ENCODE measurements at places on chromosomes 16 and 17.

DNA sequence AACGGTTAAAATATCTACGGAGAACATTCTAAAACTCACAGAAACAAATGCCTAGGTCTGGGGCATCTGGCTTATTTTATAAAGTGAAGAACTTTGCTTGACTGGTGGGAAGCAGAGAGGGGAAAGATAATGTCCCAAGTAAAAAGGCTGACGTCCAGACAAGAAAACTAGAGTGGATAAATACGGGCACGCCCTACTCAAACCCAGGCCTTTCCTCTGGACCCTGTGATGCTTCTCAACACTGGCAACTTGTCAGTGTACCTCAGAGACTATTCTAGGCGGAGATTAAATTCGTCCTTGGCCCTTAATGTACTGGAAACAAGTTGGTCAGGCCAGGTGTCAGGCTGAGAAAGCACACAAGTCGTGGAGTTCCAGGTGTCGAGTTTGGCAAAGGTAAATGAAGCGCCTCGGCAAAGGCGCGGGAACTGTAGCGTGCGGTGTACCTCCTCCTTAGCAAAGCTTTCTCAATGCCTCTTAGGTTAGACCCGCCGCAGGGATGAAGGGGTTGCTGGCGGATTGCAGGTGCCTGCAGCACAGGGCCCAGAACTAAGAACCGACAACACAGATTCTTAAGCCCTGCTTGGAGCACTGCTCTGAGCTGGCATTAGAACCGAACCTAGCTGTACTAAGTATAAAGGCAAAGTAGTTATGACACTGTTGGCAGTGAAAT, 668 bp upstream of the UNK start:
- DNase-seq: no peak

- no peak for DNase-seq
These were observed 287.1 kb upstream of the DYNLRB2 start for GRCh38 chr16:80253741-80254140.

DNA sequence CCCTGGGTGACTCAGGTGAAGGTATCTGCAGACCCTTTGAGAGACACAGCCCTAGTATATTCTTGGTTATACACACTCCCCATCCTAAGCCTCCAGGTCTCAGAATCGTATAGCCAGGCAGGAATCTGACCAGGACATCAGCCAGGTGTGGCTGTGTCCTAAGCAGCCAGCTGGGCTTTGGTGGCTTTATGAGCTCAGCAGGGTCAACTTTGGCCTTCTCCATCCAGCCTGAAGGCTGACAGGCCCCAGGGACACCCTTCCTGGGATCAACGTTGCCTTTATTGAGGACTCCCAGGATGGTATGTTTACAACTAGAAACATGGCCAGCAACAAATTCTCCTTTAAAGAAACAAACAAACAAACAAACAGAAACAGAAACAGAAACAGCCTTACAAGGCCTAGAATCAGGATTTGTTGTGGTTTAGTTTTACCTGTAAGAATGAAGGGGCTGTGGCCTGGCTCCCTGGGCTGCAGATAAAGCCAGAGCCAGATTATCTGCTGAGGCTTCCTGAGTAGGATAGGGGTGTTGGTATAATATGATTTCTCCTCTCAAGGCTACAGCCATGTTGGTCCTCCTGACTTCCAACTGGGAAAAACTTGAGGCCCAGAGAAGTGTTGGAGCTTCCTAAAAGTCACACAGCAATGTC, 8.5 kb downstream of the KIF19 start:
- no peak for DNase-seq

- DNase-seq: no peak
These were observed 510.6 kb downstream of the CDH13 start for GRCh38 chr16:83137326-83137781.

DNA sequence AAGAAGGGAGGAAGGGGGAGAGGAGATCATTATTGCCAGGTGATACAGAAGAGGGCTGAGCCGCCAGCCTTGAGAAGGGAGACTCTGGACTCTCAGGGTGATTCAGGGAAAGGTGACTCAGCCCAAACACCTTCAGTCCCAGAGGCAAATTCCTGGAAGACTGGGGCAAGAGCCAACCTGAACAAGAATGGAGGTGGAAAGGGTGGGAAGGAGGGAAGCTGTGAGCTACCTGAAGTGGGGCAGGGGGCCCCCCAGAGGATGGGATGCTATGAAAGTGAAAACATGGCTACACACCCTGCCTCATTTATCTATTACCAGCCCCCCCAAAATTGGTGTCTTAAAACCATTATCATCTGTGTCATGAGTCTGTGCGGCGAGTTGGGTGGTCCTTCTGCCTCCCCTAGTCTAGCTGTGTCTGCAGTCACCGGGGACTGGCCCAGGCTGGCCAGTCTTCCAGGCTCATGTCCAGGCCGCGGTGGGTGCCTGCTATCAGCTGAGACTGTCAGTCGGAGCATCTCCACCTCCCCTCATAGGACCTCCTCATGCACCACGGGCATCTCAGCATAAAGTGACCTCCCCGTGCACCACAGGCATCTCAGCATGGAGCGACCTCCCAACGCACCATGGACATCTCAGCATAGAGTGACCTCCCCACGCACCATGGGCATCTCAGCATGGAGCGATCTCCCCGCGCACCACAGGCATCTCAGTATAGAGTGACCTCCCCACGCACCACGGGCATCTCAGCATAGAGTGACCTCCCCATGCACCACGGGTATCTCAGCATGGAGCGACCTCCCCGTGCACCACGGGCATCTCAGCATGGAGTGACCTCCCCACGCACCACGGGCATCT, 3.2 kb upstream of the SLC47A2 start:
- no peak for DNase-seq

DNA sequence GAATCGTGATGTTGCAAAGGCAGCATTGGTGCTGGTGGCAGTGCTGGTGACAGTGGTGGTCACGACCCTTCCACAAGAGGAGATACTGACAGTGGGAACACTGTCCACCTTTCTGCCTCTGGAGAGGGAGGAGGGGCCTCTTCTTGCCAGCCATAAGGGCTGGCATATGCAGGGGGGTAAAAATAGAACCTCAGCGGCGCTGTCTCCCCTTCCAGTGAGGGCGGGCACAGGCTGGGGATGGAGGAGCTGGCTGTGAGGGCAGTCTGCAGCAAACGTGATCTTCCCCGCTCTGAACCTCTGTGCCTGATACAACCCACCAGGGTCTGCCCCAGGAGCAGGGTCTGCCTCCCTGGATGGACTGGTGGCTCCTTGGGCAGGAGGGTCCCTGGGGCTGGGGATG, 3.4 kb downstream of the RAP1GAP2 start:
- no peak for DNase-seq

GRCh38 chr17:18270046-18270931, 9.8 kb downstream of the MIEF2 start:
- no peak for DNase-seq

DNA sequence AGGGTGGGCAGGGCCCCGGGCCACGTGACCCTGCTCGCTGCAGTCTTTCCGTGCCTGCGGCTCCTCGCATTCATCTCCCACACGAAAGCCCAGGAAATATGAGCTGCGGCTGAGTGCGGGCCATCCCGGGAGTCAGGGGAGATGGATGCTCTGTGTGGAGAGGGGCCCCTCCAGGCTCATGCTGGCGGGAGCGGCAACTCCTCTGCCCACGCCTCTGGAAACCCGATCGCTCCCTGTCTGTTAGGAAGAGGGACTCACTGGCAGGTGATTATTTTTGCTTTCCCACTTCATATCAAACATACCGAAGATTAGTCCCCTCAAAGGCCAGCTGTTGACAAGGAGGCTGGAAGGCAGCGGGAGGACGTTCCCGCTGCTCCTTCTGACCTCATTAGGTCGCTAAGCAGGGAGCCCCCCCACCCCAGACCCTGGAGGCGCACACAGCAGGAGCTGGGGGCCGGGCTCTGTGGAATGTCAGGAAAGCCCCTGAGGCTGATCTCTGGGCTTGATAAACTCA, 228.5 kb downstream of the FOXL1 start:
- no peak for DNase-seq

DNA sequence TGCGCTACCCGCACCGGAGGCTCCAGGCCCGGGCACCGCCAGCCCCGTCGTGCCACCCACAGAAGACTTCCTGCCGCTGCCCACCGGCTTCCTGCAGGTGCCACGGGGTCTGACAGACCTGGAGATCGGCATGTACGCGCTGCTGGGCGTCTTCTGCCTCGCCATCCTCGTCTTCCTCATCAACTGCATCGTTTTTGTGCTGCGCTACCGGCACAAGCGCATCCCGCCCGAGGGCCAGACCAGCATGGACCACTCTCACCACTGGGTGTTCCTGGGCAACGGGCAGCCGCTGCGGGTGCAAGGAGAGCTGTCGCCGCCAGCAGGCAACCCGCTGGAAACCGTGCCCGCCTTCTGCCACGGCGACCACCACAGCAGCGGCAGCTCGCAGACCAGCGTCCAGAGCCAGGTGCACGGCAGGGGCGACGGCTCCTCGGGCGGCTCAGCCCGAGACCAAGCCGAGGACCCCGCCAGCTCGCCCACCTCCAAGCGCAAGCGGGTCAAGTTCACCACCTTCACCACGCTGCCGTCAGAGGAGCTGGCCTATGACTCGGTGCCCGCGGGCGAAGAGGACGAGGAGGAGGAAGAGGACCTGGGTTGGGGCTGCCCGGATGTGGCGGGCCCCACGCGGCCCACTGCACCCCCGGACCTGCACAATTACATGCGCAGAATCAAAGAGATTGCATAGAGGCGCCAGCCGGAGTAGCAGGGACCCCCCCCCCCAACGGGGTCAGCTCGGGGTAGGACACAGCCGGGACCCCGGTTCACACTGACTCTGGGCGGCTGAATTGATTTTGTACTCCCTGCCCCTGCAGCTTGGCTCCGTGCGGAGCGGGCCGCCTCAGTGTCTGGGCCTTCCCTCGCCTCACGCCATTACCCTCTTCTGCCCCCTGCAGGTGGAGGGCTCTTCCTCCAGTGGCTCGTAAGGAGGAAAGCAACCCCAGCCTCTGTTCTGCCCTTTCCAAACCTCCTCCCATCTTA, 58.5 kb downstream of the TMEM132E start:
- DNase-seq: peak; percentile 2

Data from AG04449 (cell line).